DMS 273 treated with DMSO at 0.1 percent for 48 hours (cell line): ENCODE measurements at places on chromosomes 12 and 14.

- no peak for DNase-seq
These were observed 16.5 kb downstream of the JAG2 start for GRCh38 chr14:105151838-105152793.

- no peak for DNase-seq
These were observed 393 bp upstream of the KLHL33 start for GRCh38 chr14:20436363-20436755.

- DNase-seq = no peak
These were observed 24.1 kb downstream of the YAF2 start for GRCh38 chr12:42213954-42214426.

GRCh38 chr14:80535171-80535570 is 323.9 kb upstream of the DIO2 start:
- no peak for DNase-seq

GRCh38 chr12:95304673-95305198 is 87.1 kb downstream of the VEZT start:
- DNase-seq = no peak
